Activated gamma-delta T cell (primary cell): ENCODE measurements at places on chromosomes 11 and 22.

GRCh38 chr22:43483266-43483665 lies 71.5 kb downstream of the MPPED1 start:
- no peak for DNase-seq

- no peak for DNase-seq
Measured at GRCh38 chr11:66330931-66331330, 5.3 kb downstream of the RIN1 start.

- DNase-seq, result no peak
Measured at GRCh38 chr11:813456-814096, 3.8 kb downstream of the RPLP2 start.

DNA sequence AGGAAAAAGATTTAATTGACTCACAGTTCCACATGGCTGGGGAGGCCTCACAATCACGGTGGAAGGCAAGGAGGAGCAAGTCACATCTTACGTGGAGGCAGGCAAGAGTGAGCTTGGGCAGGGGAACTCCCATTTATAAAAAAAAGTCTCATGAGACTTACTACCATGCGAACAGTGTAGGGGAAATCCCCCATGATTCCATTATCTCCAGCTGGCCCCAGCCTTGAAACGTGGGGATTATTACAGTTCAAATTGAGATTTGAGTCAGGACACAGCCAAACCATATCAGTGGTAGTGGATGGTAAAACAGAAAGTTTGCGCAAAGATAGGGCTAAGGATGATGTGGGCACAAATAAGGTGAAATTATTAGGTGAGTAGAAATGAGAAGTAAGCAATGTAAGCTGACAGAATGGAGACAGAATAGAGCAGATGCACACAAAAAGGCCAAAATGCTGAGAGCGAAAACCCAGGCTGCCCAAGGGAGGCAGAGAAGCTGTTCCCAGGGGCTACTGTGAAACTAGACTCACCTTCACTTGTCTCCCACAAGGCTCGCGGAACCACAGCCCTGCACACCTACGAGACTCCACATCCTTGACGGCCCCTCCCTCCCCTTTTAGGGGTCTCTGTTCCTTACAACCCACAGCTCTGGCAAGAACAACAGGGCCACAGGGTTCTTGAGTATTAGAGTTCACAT lies 377.6 kb downstream of the CADM1 start:
- DNase-seq, result no peak

GRCh38 chr11:128575174-128575960 lies 12.0 kb downstream of the ETS1 start:
- DNase-seq, result no peak

GRCh38 chr11:78684377-78684776 lies 109.7 kb upstream of the NARS2 start:
- DNase-seq, result no peak

GRCh38 chr11:133947321-133947756 lies 9.4 kb downstream of the IGSF9B start:
- DNase-seq, result no peak

- DNase-seq, result no peak
Measured at GRCh38 chr11:20821046-20821445, 151.7 kb downstream of the NELL1 start.

DNA sequence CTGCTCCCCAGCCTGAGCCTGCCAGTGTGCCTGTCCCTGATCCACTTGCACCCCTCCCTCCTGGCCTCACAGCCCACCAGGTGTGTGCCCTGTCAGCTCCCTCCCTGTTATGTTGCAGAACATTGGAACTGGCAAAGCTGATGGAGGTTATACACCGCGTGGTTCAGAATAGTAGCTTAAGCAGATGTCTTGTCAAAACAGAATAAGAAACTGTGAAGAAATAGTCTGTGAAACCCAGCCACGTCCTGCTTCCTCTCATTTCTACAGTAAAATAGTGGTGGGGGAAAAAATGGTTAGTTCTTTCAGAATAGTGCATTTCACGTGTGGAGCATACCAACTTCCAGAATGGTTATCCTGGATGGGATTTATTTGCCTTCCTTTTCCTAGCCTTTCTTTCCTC lies 161.2 kb upstream of the NAV2 start:
- no peak for DNase-seq

DNA sequence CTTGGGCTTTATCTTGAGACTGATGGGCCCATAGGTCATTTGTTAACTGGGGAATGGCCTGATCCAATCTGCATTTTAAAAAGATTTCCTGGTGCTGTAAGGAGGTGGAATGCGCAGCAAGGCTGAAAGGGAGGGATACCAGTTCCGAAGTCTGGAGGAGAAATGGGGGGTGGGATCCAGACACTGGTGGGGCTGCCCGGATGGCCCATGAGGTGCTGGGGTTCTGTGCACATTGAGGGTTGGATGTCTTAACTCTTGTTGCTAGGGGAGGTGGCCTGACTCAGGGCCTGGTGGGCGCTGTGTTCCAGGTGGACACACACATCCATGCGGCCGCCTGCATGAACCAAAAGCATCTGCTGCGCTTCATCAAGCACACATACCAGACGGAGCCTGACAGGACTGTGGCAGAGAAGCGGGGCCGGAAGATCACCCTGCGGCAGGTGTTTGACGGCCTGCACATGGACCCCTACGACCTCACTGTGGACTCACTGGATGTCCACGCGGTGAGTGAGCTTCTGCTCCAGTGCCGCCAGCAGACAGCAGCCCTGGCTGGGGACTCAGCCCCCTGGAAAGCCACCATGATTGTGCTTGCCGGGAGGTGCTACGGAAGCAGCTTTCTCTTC lies 38.1 kb downstream of the AMPD3 start:
- no peak for DNase-seq

DNA sequence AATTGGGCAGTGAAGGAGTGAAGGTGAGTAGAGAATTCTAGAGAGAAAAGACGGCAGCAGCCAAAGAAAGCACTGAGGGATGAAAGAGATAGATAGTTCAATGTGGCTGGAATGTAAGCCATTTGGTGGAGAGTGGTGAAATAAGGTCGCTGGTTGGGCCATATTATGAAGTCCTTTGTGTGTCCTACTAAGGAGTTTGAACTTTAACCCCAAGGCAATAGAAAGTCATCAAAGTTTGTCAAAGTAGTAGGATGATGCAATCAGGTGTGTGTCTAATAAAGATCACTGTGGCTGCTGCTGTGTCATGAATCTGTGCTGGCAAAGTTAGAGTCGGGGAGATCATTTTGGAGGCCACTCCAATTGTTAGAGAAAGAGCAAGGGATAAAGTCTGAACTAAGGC lies 18.7 kb downstream of the RNF121 start:
- no peak for DNase-seq

- DNase-seq, result no peak
Measured at GRCh38 chr22:26817926-26818325, 160.5 kb downstream of the MIAT start.

GRCh38 chr22:45962756-45963324 lies 14.1 kb downstream of the WNT7B start:
- DNase-seq, result no peak

- DNase-seq, result no peak
Measured at GRCh38 chr11:72227316-72228228, 3.0 kb downstream of the INPPL1 start.

GRCh38 chr11:121464352-121464946 lies 11.7 kb upstream of the SORL1-AS1 start:
- DNase-seq, result peak; percentile 52

DNA sequence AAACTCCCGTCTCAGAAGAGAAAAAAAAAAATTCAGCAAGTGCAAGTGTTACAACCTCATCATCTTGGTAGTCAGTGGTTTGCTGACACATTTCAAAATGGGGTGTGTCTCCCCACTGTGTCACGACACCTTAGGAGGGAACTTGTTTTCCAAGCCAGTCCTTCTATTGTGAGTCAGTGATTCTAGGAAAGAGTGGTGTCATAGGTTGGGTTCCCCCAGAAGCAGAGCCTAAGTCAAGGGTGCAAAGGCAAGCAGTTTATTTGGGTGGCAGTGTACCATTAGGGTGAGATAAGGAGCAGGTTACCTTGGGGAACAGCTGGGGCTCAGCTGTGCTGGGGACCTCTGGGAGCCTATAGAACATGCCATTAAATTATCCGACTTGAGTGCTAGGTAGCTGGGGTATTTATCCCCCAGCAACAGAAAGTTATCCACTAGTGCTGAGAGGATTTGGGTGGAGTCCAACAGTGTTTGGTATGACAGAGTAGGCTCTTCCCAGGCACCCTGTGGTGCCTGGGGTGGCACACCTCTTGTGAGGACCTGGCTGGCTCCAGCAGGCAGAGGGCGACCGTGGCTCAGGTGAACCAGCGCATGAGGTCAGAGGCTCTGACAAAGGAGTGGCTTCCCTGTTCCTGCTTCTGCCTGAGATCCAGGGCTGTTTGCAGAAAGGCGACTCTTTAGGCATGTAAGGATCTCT lies 41.7 kb downstream of the KIAA1671 start:
- DNase-seq, result no peak

DNA sequence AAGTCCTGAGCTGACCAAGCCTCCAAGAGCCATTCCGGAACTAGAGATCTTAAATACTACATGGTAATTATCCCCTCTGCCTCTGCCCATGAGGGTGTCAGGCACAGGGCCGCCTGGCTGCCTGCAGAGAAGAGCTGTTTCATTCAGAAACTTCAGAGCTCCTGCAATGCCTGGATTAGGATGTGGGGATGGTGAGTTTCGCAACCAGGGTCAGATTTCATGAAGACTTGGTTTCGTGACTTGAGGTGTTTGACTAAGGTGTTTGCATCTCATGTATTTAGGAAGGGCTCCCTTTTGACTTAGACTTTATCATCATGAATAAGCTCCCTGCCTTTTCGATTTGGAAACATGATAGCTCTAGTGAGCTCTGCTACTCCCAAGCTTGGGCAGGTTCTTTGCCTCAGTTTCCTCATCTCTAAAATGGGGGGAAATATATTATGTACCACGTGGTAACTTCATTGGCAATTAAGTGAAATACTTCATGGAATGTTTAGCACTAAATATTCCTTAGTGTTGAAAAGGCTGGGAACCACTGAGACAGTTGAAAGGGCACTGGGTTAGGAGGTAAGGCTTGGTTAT lies 9.1 kb downstream of the TIMP3 start:
- DNase-seq, result no peak

- DNase-seq, result no peak
Measured at GRCh38 chr22:24063986-24064385, 52.9 kb downstream of the CABIN1 start.

GRCh38 chr22:45469281-45470073 lies 33.2 kb upstream of the FBLN1 start:
- DNase-seq, result no peak

DNA sequence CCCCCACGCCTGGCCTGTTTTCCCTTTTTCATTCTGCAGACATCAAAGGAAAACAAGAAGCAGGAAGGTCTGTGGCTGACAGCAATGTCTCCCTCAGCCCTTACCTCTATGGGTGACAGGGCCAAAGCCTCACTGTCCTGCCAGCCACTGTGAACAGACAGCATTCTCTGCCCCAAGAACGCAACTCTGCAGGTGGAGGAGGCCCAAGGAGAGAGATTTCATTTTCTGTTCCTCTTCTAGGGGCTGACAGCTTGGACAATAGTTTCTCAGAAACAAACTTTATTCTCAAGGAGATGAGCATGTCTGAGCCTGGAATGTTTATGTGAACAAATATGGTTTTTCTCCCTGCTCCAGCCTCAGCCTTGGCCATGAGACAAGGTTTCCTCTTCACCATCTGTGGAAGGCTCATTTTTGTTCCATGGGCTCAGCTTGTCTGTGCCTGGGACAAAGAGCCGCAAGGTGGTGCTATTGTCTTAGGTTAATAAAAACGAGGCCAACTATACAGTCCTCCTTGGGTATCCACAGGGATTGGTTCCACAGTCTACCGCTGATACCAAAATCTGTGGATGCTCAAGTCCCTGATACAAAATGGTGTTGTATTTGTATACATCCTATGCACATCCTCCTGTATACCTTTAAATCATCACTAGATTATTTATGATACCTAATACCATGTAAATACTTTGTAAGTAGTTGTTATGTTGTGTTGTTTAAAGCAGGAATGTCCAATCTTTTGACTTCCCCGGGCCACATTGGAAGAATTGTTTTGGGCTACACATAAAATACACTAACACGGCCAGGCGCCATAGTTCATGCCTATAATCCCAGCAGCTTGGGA lies 5.8 kb downstream of the PIWIL3 start:
- DNase-seq, result no peak

GRCh38 chr11:99670067-99670676 lies 649.4 kb downstream of the CNTN5 start:
- no peak for DNase-seq

GRCh38 chr11:128269466-128269865 lies 317.9 kb downstream of the ETS1 start:
- DNase-seq, result no peak

GRCh38 chr11:132114185-132114584 lies 743.8 kb downstream of the NTM start:
- no peak for DNase-seq

DNA sequence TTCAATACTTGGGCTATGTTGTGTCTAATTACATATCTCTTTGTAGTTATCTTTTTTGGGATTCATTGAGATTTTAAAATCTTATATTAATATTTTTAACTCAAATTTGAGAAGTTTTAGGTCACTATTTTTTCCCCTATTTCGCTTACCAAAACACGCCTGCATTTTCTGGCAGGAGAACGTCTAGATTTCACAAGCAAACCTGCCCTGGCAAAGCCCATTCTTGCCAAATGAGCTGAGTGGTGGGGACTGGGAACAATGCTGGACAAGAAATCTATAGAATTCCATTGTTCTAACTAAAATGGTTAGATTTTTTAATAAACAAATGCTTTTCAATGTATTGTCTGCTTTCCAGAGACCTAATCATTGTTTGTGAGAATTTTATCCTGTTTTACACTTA lies 1283.7 kb upstream of the RAG2 start:
- no peak for DNase-seq
